ENCODE measurements at places on chromosomes 1 and 21. TPM values are rescaled to one million over a fixed set of nuclear protein-coding genes. Genes with fewer than 3 reads are reported as not detected.

DNA sequence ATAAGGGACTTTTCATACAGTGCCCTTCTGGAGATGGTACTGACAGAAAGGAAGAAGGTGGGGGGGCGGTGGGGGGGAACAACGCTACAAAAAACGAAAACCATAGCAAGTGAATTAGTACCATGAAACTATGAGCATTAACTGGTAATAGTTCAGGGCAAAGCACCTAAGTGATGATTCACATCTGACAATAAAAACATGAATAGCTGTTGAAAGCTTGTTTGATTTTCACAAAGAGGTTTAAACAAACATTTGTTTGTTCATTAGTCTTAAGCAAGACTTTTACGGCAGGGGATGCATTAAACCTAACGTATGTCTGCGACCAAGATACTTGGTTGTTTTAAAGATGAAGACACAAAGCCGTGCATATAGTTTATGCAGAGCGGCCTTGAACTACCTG, 177.5 kb downstream of the LMO4 start:
- no peak for DNase-seq

SERPINC1 gene
- not detected for total RNA-seq

GRCh38 chr21:45847870-45848269, 133.7 kb upstream of the COL6A1 start:
- DNase-seq, result no peak

FBXO2 gene
- 3.9 TPM for total RNA-seq

- DNase-seq, result peak; percentile 46
These were observed 50.8 kb downstream of the CAPN9 start for GRCh38 chr1:230797942-230798365.

DNAJC8 gene
- 81.2 TPM for total RNA-seq

DNA sequence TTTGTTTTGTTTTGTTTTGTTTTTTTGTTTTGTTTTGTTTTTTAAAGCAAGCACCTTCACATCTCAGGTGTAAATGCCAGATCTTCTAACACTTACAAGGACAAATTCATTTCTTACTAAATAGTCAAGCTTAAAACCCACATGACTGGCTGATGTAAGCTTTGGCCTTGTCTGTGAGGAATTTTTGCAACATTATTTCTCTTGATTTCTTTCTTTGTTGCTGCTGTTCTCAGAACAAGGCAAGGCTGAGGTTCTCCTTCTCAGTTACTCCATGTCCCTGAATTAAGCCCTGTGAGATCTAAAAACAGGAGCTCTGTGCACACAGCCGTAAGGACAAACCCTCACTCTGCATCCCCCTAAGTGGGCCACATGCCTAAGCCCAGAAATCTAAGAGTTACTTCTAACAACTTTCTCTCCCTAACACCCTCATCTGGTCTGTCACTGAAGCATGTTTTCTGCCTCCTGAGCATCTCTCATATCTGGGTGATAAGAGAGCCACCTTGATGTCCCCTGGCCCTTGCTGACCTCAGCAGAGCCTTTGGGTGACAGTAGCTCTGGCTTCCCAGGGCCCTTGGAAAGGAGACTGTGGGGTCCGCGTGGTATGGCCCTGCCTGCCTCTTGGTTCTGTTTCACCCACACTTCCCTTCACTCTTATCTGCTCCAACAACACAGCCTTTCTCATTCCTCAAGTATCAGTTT, 81.2 kb upstream of the HOOK1 start:
- DNase-seq, result no peak

GRCh38 chr1:236990052-236990445, 14.2 kb downstream of the MT1HL1 start:
- DNase-seq, result no peak

LIN28A gene
- not detected for total RNA-seq

ADGRL2 gene
- 22.8 TPM for total RNA-seq

LHX8 gene
- total RNA-seq, result not detected

LEMD1 gene
- total RNA-seq, result not detected

DNA sequence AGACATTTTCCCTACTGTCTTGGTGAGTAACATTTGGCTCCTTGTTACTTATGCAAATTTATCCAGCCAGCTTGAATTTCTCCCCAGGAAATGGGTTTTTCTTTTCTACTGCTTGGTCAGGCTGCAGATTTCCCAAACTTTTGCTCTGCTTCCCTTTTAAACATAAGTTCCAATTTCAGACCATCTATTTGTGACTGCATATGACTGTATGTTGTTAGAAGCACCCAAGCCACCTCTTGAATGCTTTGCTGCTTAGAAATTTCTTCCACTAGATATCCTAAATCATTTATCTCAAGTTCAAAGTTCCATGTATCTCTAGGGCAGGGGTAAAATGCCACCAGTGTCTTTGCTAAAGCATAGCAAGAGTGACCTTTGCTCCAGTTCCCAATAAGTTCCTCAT, 32.3 kb upstream of the CITED4 start:
- no peak for DNase-seq

GRCh38 chr1:232805269-232806185, at the start of gene MAP10:
MAP10 (plus strand) TSS chr1:232805416; CDS start chr1:232805450, 34 bp downstream.
- DNase-seq, result peak; percentile 62

GRCh38 chr1:115129071-115129640, 39.9 kb upstream of the TSPAN2 start:
- DNase-seq, result no peak

RNPC3 gene
- 4.1 TPM for total RNA-seq
